Pulmonary artery endothelial cell (primary cell): ENCODE measurements at places on chromosomes 4 and X. TPM values are rescaled to one million over a fixed set of nuclear protein-coding genes. Genes with fewer than 3 reads are reported as not detected.

The PCSK1N gene
- not detected in 2 replicates for total RNA-seq

DNA sequence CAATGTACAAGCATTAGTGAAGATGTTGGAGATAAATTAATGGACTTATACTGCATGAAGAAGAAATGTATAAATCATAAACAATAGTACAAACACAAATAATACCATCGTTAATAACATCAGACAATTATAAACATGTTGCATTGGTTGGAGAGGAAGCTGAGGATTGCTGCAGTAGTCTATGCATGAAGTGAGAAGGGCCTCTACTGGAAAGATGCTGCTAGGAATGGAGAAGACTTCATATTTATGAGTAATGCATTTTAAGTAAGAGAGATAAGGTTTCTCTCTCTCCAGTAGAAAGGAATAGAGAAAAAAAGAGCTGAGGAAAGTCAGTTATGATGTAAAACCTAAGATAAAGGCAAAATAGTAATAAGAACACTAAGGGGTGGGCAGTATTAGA is 247.8 kb downstream of the GRID2 start:
- no peak for DNase-seq

DNA sequence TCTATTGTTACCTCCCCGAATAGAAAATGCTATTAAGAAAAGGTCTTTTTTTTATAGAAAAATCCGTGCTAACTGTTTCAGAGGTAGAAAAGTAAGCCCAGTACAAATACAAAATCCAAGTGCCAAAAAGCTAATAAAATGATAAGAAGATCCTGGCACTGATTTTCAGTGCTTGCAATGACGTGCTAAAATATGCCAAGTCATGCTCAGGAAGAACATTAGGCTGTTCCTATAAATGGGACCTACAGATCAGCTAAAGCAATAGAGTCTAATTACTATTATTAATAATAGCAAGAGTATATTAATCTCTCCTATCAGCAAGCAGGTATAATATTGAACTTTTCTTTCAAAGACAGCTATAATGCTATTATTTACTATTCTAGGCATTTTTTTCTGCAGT is 305.8 kb downstream of the PPARGC1A start:
- DNase-seq = no peak

The PFKFB1 gene
- total RNA-seq = not detected in 2 replicates

The FOXO4 gene
- total RNA-seq = 5.3 and 7.2 TPM in 2 replicates

The DGKK gene
- under 0.01 TPM in 1 of 2 replicates, not detected in the other for total RNA-seq

GRCh38 chrX:10617186-10617998 is 3.0 kb downstream of the MID1 start:
- no peak for DNase-seq

DNA sequence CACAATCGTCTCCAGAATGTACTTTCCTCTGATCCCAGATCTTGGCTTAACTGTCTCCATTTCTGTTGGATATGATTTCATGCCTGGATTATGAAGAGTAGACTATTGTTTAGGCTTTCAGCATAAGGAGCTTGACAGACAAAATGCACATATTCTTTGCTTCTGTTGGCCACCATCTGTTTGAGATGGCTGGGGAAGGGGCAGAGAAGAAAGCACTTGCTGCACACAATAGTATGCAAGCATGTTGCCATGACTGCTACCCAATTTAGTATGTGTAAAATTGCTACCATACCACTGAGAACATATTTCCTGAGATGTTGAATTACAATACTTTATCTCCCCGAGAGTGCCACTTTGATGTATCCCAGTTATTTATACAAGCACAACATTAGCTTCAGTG is 127.9 kb upstream of the BMPR1B start:
- DNase-seq = no peak

DNA sequence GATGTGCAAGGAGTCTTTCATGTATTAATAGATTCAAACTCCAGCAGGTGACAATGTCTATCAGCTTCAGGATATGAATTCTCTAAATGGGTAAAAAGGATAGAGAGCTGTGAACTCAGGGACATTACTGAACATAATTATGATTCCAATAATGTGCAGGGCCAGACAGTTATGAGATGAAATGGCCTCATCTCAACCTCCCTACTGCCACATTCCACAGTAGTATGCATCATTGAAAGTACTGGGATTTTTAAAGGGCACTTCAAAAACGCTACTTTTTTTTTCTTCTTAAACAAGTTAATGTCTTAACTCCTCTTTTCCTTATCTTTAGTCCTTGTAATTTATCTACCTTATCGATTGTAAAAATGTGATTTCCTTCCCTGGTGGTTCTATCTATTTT is 202.0 kb downstream of the APBB2 start:
- DNase-seq = no peak

The ARR3 gene
- total RNA-seq = not detected in 2 replicates

- DNase-seq = no peak
Observed at GRCh38 chr4:55670695-55671094, 34.6 kb upstream of the NMU start.

DNA sequence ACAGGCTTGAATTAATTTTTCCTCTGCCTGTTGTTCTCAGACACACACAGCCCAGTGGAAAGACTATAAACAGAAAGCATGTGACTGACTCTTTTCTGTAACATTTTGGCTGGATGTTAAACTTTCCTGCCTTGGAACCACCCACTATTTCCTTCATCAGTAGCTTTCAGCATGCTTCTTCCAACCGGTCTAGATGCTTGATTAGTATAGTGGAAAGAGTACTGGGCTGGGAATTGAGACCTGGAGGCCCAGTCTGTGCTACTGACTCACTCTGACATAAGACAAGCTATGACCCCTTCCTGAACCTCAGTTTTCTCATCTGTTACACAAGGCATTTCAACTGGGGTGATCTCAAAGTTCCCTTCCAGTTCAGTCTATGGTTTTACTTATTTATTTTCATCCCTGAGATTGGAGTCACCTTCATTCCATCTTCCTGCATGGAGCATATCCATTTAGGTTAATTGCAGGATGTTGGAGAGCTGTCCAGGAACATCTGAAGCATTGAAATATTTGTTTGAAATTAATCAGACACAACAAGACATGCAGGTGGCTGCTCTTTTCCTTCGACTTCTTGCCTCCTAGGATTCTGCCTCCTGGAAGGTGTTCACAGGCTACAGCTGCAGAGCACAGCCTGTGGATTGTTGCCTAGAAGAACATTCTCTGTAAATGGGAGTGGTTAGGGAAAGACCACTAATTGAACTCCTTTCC is 173.4 kb downstream of the RTL9 start:
- DNase-seq = no peak

The CT45A1 gene
- not detected in 2 replicates for total RNA-seq

The ART3 gene
- 0.07 TPM in 1 of 2 replicates, not detected in the other for total RNA-seq

- DNase-seq = no peak
Observed at GRCh38 chr4:112315446-112315845, 18.3 kb downstream of the ALPK1 start.

- no peak for DNase-seq
Observed at GRCh38 chrX:151830911-151831310, 81.8 kb upstream of the MAGEA4 start.

DNA sequence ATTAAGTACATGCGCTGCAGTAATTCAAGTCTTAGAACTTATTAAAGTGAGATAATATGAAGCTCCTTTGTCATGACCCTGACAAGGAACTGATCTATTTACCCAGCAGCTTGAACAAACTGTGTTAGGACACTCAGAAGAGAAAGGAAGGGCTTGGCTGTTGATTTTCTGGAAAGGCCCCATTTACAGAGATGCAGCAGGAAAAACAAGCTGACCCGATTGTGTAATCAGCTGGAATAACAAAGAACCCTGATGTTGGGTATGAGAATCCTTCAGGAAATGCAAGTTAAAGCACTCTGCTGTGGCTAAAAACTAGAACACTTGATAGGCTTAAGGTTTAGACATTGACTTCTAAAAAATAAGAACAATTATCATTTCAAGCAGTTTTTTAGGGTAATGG is 64.8 kb downstream of the TBC1D9 start:
- peak; percentile 39 for DNase-seq

The PNMA5 gene
- total RNA-seq = not detected in 2 replicates

DNA sequence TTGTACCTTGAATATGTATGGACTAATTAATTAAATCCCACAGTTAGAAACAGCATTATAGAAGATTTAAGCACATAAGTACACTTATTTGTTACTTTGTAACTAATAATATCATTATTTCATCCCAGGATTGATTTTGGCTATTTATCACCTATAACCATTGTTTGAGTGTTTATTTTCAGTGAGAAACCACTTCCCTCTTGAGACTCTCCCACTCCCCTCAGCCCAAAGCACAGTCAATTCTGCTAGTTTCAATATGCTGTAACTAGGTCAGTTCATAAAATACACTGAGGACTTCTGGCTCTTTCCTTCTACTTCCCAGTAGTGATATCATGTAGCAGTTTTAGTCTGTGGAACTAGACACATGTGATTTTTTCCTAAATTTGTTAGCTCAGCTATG is 16.3 kb downstream of the OFD1 start:
- DNase-seq = no peak

The MAGEA8 gene
- total RNA-seq = not detected in 2 replicates

The STAG2 gene
- 87.6 and 112 TPM in 2 replicates for total RNA-seq

The ZBTB33 gene
- 15.9 and 16.7 TPM in 2 replicates for total RNA-seq

DNA sequence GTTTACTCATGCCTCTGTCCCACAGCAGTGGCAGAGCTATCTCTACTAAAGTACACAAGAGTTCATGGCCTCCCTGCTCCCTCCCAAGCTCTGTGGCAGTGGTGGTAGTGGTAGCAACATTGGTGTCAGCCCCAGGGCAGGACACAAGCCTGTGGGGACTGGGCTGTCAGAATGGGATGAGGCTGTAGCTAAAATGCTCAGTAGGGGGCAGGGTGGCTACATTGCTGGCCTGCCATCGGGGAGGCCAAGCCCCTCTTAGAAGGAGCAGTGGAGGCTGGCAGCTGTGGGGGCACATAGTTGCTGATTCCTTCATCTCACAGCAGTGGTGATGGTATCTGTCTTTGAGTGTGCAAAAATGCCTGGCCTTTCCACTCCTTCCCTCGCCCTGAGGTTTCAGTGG is 461.7 kb downstream of the PCDH18 start:
- DNase-seq = no peak

GRCh38 chrX:37967714-37968113 is 38.6 kb upstream of the SYTL5 start:
- DNase-seq = no peak

- DNase-seq = no peak
Observed at GRCh38 chr4:134201216-134202161, at the start of gene PABPC4L. TSS of gene PABPC4L (minus strand) at chr4:134201789. CDS start at chr4:134201019, 770 bp downstream.

- DNase-seq = no peak
Observed at GRCh38 chr4:121728066-121728465, 31.3 kb upstream of the ANXA5 start.
